NCI-H526 (cell line): ENCODE measurements at places on chromosomes 12 and 14.

DNA sequence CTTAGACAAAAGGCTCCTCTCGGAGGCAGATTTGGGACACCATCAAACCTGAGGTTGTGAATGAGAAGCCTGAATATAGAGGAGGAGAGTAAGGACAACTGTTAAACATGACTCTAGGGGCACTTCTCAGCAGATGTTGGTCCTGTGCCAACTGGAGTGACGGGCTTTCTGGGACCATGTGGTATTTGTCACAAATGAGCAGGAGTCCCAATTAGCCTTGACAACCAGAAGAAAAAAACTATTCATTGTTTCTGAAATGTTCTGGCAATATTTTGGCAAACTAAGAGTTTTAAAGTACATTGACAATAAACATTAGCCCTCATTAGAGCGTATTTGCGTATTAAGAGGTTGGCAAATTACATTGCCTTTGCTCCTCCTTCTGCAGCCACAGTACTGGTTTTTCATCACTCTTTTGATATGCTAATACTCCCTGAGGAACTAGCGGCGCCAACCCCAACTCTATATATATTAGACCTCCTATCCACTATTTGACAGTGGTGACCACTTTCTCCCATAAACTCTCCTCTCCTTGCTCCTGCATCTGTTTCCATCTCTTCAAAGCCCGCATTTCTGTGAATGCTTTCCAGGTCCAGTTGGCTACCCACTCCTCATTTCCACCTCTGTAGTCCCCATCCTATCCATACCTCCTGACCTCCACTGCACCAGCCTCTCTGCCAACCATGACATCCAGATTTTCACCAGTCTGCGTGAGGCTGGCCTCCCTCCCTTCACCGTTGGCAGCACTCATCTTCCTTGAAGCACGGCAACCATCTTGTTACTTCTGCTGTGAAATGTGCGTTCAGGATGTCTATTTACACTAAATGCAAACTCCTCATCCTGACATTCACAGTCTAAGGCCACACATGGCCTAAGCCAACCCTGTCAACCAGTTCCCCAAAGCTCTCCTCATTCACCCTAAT lies 100.7 kb downstream of the ZFC3H1 start:
- no peak for DNase-seq

GRCh38 chr14:23486036-23486435 lies 16.5 kb downstream of the NGDN start:
- no peak for DNase-seq

DNA sequence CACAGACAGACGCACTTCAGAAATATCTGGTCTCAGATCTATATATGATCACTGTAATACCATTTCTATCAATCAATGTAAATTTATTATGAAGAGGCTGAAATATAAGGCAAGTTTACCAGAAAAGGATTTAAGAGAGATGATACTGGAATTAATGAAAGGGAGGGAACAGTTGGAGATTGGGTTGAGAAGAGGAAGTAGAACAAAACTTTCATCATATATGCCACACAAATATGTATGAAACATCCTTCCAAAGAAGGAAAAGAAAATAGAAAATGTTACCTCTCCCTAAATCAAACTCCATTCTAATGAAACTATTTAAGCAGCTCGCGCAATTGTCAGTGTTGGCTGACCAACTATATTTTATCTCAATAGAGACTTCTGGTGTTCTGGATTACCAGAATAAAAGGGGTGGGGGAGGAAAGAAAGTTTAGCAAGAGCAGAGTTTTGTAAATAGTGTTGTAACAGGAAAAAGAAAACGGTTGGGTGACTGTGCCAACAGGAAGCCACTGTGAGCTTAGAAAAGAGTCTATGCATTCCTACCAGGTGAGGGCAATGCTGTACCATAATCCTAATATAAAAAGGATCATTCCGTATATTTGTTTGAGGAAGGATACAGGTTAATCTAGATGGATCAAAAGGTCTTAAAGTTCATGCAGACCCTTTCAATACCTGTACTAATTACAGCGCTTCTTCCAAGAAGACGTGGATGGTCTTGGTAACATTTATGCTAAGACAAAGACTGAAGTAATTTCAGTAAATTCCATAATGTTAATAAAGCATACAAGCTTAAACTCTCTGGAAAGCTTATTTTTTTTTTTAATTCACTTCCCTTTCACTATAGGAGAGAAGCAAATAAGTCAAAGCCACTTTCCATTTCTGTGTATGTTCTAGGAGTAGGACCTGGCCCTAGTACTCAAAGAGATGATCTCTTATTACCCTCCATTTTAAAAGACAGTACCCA lies 14.5 kb upstream of the LLPH start:
- DNase-seq, result no peak

DNA sequence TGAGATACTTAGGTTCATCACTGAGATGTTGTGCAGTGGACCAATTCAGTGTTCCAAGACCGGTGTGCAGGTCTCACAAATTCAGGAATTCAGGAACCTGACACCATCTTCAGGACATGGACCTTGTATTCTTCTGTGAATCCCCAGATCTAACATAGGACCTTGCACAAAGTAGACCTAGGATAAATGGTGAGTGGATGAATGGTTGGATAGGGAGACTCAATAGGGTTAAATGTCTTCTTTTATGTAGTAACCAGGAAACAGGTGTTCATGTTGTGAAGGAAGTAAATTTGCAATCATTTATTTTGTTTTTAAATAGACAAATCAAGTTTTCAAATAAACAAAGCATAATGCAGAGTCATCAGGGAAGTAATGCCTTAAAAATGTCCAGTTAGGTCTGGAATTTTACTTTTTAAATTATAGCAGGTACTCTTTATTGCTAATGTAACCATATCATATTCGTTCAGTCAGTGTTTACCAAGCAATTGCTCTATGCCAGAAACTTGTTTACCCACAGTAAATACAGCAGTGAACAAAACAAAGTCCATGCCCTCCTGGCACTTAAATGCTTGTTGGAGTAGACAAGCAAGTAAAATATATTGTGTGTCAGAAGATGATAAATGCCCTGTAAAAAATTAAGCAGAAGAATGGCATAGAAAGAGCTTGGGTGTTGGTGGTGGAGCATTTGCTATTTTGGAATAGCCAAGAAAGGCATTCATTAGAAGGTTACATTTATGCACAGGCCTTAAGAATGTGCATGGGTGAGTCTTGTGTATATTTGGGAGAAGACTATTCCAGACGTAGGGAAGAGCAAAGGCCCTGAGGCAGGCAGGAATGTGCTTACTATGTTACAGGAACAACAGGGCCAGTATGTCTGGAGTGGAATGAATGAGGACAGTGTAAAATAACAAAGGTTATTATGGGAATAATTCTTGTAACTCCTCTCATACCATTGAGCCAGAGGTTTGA lies 26.3 kb downstream of the RXYLT1 start:
- DNase-seq, result peak; percentile 84

DNA sequence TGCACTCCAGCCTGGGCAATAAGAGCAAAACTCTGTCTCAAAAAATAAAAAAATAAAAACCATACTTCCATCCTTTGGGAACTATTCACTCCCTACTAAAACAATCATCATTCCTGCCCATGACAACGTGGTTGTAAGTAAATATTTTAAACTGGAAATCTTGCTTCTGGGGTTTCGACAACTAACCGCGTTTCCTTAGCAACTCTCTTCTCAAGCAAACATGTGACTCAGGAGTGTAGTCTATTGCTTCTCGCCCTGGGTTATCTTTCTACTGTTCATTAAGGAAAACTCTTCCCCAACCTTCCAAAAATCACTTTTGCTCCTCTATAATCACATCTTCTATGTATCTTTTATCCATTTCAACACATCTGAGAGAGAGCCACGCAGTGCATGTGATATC lies 21.8 kb downstream of the APPL2 start:
- no peak for DNase-seq

GRCh38 chr14:68623826-68624225 lies 169.0 kb downstream of the ZFP36L1 start:
- DNase-seq, result no peak

GRCh38 chr14:69685716-69686115 lies 74.3 kb downstream of the SUSD6 start:
- DNase-seq, result peak; percentile 19

DNA sequence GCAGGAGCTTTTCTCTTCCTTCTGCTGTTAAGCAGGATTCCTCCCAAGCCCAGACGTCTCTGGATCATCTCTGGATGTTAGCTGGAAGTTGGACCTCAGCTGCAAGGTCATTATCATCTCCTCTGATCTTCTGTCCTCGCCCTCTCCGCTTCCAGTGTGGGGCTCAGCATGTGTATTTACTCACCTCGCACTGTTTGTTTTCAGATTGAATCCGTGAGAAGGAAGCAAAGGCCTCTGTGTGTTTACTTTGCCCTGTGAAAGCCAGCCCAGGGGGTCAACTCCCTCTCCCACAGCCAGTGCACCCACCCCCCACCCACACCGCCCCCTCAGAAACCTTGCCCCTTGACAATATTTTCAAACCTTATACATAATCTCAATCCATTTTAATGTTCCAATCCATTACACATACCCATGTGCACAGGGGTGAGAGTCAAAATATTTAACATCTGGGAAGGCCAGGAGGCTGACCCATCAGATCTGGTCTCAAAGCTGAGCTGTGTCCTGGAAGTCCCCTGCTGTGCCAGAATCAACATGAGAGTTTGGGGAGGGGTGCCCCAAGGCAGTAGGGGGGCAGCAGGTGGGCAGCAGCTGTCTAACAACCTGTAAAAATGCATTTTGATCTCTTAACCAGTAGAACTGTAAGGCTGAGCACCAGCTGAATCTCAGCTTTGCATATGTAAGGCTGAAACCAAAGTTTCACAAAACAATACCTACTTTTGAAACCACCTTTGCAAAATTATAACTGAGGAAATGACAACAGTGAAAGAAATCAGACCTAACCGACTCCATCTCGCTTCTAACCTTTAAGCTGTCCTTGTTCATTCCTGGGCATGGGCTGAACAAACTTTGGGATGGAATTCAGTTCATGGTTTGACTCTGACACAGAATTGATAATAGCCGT lies 157.9 kb downstream of the ZNF664 start:
- DNase-seq, result no peak
